ENCODE measurements at places on chromosomes 3 and 15. TPM values are rescaled to one million over a fixed set of nuclear protein-coding genes. Genes with fewer than 3 reads are reported as not detected.

GRCh38 chr15:60326824-60327654 lies 70.7 kb downstream of the ANXA2 start:
- DNase-seq: peak; percentile 32

DNA sequence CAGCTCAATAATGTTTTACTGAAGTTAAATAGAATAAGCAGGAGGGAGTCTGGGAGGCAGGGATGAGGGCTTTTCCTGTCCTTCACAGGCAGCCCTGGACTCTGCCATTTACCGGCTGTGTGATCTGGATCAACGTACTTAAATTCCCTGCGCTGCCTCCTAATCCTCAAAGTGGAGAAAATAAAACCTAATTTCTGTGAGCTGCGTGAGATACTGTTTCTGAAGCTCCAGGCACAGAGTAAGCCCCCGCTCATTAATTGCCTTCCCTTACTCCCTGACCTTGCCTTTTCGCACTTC lies 278 bp upstream of the PDIA5 start:
- no peak for DNase-seq

GRCh38 chr3:46378426-46378942 lies 7.7 kb downstream of the CCR5 start:
- peak; percentile 52 for DNase-seq

DNA sequence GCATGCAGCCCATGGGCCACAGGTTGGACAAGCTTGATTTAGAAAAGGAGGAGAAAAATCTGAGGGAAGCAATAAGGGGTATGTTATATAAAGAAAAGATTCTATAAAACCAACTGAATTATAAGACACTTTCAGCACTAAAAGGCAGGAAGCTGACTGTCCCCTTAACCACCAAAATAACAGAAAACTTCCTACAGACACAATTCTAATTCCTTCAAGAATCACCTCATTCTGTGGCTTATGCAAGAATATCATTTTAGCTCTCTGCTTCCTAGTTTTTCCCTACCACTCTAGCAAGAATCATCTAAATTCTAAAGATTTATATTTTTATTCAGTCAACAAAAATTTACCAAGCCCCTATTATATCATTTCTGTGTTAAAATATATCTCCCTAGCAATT lies 6.3 kb downstream of the STAG1 start:
- DNase-seq: no peak

- no peak for DNase-seq
Observed at GRCh38 chr3:32595323-32595722, 24.7 kb upstream of the DYNC1LI1 start.

- DNase-seq: no peak
Observed at GRCh38 chr15:67244971-67245478, 9.4 kb downstream of the AAGAB start.

- DNase-seq: peak; percentile 49
Observed at GRCh38 chr3:107954845-107955244, 136.0 kb downstream of the CD47 start.

- no peak for DNase-seq
Observed at GRCh38 chr15:43509660-43510199, 7.7 kb upstream of the MAP1A start.

GRCh38 chr3:46557814-46558183 lies 8.3 kb downstream of the LRRC2 start:
- no peak for DNase-seq

DNA sequence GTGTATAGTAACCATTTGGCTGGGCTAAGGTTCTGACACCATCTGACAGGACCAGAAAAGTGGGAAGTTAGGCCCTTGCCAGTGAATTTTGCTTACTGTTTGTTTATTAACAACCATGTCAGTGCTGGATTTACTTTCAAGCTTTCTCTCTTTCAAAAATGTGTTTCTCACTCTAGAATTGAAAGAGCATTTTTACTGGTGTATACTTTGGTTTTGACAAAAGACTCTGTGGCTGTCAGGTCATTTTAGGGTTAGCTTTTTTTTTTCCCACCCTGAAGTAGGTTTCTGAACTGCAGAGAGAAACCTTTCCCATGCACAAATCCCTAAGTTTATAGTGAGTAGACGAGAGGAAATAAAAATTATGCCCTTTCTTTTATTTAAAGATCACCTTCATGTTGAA lies 230.0 kb upstream of the TBC1D5 start:
- DNase-seq: no peak

DNA sequence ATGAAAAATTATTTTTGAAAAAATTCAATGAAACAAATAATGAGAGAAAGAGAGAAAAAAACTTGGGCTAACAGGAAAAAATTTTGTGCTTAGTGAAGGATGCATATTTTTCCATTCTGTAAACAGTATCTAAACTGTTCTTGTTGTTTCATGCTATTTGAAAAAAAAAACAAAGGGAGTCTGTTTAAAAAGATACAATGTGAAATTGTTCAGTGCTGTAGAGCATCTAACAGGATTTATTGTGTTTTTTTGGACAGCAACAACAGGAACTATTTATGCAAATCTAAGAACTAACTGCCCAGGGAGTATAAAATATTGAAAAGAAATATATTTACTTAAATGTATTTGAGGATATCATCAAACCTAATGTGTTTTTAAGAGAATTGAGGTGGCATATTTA lies 55.1 kb downstream of the PEX5L start:
- no peak for DNase-seq

GRCh38 chr3:35965908-35966307 lies 326.6 kb downstream of the ARPP21 start:
- no peak for DNase-seq

DNA sequence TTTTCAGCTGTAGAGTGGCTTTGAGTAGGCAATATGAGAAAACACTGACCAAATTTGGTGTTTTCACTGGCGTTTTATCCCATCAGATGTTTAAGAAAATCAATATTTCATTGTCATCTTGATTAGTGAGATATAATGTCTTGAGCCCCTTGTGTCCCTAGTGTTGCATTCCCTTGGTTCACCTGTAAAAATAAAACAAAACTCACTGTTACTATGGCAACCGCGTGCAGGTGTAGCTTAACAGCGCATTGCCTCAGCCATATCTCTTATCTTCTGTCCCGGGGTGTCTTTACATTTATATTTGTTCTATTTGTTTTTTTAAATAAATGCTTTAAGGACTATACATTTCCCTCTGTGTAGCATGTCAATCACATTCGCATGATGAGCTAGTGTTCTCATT lies 551.6 kb downstream of the ZIC1 start:
- no peak for DNase-seq

GRCh38 chr3:14431452-14431916 lies 29.1 kb downstream of the SLC6A6 start:
- no peak for DNase-seq

- no peak for DNase-seq
Observed at GRCh38 chr3:62051506-62051905, 321.8 kb downstream of the FEZF2 start.

- no peak for DNase-seq
Observed at GRCh38 chr15:75673426-75674235, 25.9 kb downstream of the SNX33 start.

SLCO3A1 gene
- polyA plus RNA-seq: 41.3 TPM

CADM2 gene
- not detected for polyA plus RNA-seq

TMC3 gene
- polyA plus RNA-seq: not detected

KIF7 gene
- polyA plus RNA-seq: not detected

DZIP1L gene
- not detected for polyA plus RNA-seq
